ENCODE measurements at places on chromosomes 4 and X. TPM values are rescaled to one million over a fixed set of nuclear protein-coding genes. Genes with fewer than 3 reads are reported as not detected.
A peak's percentile ranks its signal among the peaks of the same experiment; 100 is the strongest.

- no peaks in the 10 kb centered on the region for H3K27me3 ChIP-seq
- H3K27ac ChIP-seq: no peak overlapping the region
- no peak for DNase-seq
- no peaks in the 10 kb centered on the region for H3K4me1 ChIP-seq
- no peak overlapping the region for H3K4me3 ChIP-seq
These were observed 300.7 kb upstream of the CXXC4 start for GRCh38 chr4:104795264-104795939.

DNA sequence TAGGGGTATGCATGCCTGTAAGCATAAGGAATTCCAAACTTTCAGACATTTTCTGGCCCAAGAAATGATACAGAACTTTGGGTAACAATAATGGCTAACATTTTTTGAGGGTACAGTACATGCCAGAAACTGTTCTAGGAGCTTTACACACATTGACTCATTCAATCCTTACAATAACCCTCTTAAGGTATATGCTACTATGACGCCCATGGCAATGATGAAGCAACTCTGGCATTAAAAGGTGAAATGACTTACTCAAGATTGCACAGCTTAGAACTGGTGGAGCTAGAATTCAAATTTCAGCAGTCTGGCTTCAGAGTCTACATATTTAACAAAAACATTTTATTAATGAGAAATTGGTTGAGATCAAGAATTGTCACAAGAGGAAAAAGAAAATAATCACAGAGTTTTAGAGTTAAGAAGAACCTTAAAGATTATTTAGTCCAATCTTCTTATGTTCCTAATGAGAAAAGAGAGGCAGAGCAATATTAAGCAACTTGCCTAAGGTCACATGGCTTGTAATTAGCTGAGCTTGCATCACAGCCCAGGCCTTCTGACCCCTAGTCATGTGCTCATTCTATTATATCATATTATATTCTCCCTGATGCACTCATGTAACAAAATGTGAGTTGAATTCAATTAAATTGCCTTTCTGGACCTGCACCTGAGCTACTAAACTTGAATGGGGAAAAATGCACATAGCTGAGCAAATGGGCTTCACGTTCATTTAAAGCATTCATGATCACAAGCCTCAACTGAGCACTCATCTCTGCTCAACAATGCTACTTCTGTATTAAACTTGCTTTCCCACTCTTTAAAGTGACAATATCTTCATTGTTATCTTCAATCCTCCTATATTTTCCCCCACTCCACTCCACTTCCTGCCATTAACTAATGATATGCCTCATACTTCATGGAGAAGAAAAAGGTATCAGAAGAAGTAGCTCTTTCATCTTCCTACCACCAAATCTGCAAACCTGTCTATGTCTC lies 73.2 kb downstream of the ENOX2 start:
- no peaks in the 10 kb centered on the region for H3K4me1 ChIP-seq
- H3K27me3 ChIP-seq: no peaks in the 10 kb centered on the region
- no peak for DNase-seq

DNA sequence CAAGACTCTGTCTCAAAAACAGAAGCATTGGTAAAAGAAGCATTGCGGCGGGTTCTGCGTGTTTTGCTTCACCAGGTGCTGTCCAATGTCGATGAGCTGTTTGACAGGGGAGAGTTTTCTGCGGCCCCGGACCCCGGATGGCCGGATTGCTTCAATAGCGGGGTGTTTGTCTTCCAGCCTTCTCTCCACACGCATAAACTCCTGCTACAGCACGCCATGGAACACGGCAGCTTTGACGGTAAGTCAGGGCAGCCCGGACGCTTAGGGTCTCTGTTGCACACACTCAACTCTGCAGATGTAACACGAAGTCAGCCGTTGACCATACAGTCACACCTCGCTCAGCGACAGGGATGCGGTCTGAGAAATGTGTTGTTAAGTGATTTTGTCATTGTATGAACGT lies 26.2 kb downstream of the GYG2 start:
- H3K27ac ChIP-seq: no peak overlapping the region
- H3K36me3 ChIP-seq: no peaks in the 10 kb centered on the region
- DNase-seq: no peak
- H3K4me1 ChIP-seq: no peaks in the 10 kb centered on the region
- no peaks in the 10 kb centered on the region for H3K27me3 ChIP-seq

Gene SMIM9
- not detected for total RNA-seq

DNA sequence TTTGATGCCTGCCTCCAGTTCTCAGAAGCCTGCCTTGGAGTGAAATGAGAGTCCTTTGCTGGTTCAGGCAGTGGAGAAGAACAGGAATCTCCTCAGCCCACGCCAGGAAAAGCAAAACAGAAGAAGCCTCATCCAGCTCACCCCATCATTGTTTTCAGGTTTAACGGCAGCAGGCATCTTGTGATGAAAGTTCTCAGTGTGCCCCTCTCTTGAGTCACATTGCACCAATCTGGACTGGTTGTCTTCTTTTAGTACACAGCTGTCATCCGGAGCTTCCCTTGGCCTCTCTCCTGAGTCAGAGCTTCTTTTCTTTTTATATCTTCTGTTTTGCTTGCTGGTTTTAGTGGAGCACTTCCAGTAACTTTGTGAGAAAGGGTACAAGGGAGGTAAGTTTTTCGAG lies 50.9 kb downstream of the TSPAN7 start:
- no peak for DNase-seq
- no peaks in the 10 kb centered on the region for H3K4me1 ChIP-seq
- H3K4me3 ChIP-seq: no peak overlapping the region
- no peaks in the 10 kb centered on the region for H3K36me3 ChIP-seq

Gene ADGRG2
- total RNA-seq: not detected

DNA sequence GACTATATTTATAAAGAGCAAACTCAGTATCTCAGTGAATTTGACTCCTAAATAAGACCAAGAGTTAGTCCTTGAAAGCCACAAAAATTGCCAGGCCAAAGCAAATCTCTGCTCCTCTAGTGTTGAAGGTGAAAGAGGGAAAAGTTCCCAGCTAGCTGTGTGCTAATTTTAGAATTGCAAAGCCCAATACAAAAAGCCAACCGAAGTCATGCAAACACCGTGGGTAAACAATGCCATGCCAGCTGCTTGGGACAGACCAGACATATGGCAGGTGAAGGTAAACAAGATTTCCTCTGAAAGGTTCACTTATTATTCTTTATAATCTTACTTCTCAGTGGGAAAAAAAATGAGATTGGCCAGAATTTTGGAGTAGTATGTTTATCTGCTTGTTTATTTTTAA lies 80.5 kb upstream of the LNX1 start:
- DNase-seq: no peak
- H3K36me3 ChIP-seq: no peaks in the 10 kb centered on the region
- H3K27ac ChIP-seq: no peak overlapping the region
- H3K4me1 ChIP-seq: no peaks in the 10 kb centered on the region

Gene HPF1
- 19.7 TPM for total RNA-seq

DNA sequence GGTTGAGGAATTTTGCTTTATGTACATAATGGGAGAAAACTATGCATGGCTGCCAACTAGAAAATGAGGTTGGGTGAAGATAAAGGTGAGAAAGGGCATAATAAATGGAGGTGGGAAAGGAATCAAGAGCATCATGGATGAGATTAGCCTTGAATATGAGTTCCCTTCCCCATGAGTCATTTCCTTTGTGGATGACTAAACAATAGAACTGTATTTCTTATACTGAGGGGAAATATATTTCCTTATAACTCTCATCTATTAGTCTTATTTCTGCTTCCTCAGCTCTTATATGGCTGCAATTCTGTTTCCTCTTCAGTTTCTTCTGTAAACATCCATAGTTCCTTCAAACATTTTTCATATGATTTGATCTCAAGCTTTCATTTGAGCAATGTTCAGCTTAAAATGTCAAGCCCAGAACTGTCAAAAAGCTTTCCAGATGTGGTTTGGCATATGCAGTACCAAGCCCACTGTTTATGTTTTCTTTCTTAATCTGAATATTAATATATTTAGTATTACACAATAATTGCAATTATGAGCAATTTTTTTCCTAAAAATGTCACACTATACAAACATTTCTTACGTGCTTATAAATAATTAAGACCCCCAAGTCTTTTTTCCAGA lies 100.7 kb upstream of the GRPR start:
- no peak overlapping the region for H3K4me3 ChIP-seq
- peaks cover 26% of the 10 kb centered on the region for H3K4me1 ChIP-seq
- no peaks in the 10 kb centered on the region for H3K36me3 ChIP-seq
- H3K27ac ChIP-seq: no peak overlapping the region

DNA sequence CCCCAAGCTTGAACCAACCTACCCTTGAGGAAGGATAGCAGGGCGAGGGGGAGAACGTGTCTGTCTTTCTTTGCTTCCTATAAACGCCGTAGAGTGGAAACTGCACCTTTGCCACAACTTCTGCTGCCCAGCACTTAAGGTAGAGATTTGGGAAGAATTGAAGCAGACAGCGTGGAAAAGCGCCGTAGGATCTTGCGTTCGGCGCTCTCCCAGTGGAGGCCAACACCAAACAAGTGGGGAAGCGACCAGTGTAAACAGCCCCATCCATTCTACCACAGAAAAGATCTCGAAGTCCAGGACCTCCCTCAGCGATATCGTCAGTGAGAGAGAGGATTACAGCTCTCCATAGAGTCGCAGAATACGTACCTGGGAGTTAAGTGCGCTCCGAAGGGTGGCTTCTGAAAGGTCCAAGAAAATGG lies 3.9 kb upstream of the NKX6-1 start:
- no peaks in the 10 kb centered on the region for H3K4me1 ChIP-seq
- H3K4me3 ChIP-seq: no peak overlapping the region
- DNase-seq: no peak
- H3K27ac ChIP-seq: no peak overlapping the region

DNA sequence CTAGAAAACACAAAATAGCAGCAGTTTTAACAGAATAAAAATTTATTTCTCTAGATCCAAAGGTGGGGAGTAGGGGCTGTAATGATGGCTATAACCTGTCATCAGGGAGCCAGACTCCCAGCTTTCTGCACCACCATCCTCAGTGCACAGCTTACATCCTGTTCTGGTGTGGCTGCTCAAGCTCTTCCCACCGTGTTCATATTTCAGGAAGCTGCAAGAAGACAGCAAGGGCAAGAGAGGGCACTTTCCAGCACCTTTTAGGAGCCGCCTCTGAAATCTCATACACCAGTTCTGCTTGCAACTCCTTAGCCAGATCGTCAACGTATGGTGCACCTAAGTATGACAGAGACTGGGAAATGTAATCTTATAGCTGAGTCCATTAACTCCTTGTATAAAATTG lies 253.7 kb downstream of the CENPC start:
- no peak overlapping the region for H3K27ac ChIP-seq
- no peak overlapping the region for H3K4me3 ChIP-seq
- no peak for DNase-seq
- H3K27me3 ChIP-seq: no peaks in the 10 kb centered on the region
- no peaks in the 10 kb centered on the region for H3K36me3 ChIP-seq

GRCh38 chr4:136400829-136401228 lies 1131.5 kb downstream of the PCDH18 start:
- no peak overlapping the region for H3K4me3 ChIP-seq
- H3K4me1 ChIP-seq: no peaks in the 10 kb centered on the region
- H3K27ac ChIP-seq: no peak overlapping the region
- DNase-seq: no peak
- H3K36me3 ChIP-seq: no peaks in the 10 kb centered on the region

Gene CYBB
- total RNA-seq: not detected

DNA sequence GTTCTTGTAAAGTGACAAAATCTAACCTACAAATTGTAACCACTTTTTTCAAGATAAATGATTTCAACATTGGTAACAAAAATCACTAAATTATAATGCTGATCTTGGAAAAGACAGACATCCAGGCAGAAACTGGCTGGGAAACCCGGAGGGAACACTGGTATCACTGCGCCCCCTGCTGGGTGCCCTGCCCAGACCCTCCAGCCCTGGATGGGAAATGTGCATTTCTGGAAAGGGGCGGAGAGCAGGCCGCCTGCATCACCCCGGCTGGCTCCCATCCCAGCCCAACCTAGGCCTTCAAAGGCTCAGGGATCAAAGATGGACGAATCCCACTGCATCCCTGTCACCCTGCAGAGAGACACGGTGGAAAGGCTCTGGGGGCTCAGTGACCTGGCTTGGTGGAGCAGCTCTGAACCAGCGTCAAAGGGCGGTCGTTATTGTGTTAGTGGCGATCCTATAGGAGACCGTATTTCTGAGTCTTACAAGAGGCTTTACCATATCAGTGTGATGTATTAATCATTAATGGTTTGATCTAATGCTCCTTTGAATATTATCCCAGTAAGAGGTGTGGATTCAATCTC lies 37.3 kb downstream of the ACOX3 start:
- H3K27me3 ChIP-seq: no peaks in the 10 kb centered on the region
- no peak overlapping the region for H3K27ac ChIP-seq
- no peak overlapping the region for H3K4me3 ChIP-seq
- peaks cover 2% of the 10 kb centered on the region for H3K36me3 ChIP-seq
- peak; percentile 39 for DNase-seq

- H3K4me3 ChIP-seq: no peak overlapping the region
- DNase-seq: no peak
- no peaks in the 10 kb centered on the region for H3K4me1 ChIP-seq
- no peaks in the 10 kb centered on the region for H3K27me3 ChIP-seq
- H3K27ac ChIP-seq: no peak overlapping the region
These were observed 119.1 kb upstream of the GATB start for GRCh38 chr4:151879705-151880445.

Gene ALB
- 0.75 TPM for total RNA-seq

GRCh38 chr4:168134651-168135050 lies 42.3 kb downstream of the ANXA10 start:
- H3K27ac ChIP-seq: no peak overlapping the region
- peaks cover 17% of the 10 kb centered on the region for H3K4me1 ChIP-seq
- no peak for DNase-seq
- H3K4me3 ChIP-seq: no peak overlapping the region
- no peaks in the 10 kb centered on the region for H3K27me3 ChIP-seq
- no peaks in the 10 kb centered on the region for H3K36me3 ChIP-seq

DNA sequence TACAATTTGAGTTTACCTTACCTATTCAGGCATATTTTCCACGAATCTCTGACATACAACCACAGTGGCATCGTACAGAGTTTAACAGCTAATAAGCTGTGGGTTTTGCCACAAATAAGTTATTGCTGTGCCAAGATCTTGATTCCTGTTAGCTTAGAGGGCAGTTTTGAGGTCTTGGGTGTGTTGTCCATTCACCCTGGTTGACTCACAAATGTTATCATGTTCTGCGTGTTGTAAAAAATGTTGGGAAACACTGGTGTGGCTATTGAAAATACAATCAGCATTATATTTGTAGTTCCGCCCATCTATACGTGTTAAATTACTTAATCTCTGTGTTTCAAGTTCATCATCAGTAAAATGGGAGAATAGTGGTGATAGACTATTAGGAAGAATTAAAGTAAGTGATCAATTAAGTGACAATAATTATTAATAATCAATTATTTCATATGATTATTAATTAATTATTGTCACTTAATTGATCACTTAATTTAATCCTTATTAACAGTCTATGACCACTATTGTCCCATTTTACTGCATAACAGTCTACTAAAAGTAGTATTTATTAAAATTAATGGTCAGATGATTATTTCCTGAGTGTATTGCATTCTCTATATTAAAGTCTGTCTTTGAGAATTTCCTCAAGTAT lies 96.3 kb downstream of the TMA16 start:
- H3K27ac ChIP-seq: no peak overlapping the region
- no peak overlapping the region for H3K4me3 ChIP-seq
- H3K27me3 ChIP-seq: no peaks in the 10 kb centered on the region
- peak; percentile 10 for DNase-seq

- peaks cover 7% of the 10 kb centered on the region for H3K4me1 ChIP-seq
- H3K27me3 ChIP-seq: no peaks in the 10 kb centered on the region
- H3K36me3 ChIP-seq: no peaks in the 10 kb centered on the region
These were observed 13.1 kb upstream of the ACOT9 start for GRCh38 chrX:23756165-23756564.

- DNase-seq: peak; percentile 8
- H3K27me3 ChIP-seq: no peaks in the 10 kb centered on the region
- no peaks in the 10 kb centered on the region for H3K36me3 ChIP-seq
- no peak overlapping the region for H3K4me3 ChIP-seq
- no peak overlapping the region for H3K27ac ChIP-seq
These were observed 415.7 kb upstream of the NDST4 start for GRCh38 chr4:115529126-115529525.
